Trophoblast cell (in vitro differentiated cells and primary cell): ENCODE measurements at places on chromosomes 16 and 17.
A peak's percentile ranks its signal among the peaks of the same experiment; 100 is the strongest.

GRCh38 chr16:85365120-85365519 is 248.0 kb upstream of the GSE1 start:
- peak; percentile 27 for DNase-seq

- no peak for DNase-seq
Measured at GRCh38 chr16:61763013-61763412, 273.2 kb downstream of the CDH8 start.

GRCh38 chr17:80803451-80804428 is 187.9 kb upstream of the CHMP6 start:
- no peak for DNase-seq

- no peak for DNase-seq
Measured at GRCh38 chr16:67015313-67015731, 13.6 kb upstream of the CBFB start.

DNA sequence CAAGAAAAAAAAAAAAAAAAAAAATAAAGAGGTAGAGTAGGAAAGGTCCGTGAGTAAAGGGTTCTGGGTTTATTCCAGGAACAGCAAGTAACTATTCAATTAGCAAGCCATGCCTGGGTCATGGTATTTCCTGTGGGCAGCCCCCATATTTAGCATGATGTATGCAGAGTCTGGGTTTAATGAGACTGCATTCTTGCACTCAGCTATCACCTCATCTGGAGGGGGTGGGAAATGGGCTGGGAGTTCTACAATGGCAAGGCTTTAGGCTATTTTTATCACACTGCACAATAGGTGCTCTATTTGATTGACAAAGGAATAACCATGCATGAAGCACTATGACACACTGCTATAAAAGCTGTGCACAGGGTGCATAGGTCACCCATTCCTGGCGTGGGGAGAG is 104.0 kb upstream of the CCL2 start:
- no peak for DNase-seq

DNA sequence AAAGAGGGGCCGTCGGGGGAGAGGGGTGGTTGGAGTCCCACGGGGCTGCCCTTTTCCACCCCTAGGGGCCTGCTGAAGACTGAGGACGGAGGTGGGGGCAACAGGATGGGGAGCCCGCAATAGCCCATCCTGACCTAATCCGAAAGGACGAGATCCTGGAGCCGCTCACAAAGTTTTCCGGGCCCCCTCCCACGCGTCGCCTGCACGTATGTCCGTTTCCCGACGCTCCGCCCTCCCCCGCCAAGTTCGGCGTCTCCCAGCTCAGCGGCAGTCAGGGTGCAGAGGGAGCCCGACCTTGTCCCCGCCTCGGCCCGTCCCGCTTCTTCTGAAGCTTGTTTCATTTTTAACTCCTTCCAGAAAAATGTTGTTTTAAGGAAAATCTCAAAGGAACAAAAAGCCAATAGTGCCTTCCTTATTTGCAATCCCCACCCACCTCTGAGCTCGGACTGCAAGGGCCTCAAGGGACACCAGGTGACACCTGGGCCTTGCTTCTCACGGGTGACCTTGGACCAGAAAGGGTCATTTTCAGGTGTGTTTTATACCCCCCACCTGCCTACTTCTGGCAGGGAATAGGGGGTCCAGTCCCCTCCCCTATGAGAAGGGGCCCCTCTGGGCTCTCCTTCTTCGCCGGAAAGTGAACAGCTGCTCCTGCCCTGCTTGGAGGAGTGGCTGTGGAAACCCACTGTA is 3.4 kb upstream of the ZNF423 start:
- peak; percentile 25 for DNase-seq

DNA sequence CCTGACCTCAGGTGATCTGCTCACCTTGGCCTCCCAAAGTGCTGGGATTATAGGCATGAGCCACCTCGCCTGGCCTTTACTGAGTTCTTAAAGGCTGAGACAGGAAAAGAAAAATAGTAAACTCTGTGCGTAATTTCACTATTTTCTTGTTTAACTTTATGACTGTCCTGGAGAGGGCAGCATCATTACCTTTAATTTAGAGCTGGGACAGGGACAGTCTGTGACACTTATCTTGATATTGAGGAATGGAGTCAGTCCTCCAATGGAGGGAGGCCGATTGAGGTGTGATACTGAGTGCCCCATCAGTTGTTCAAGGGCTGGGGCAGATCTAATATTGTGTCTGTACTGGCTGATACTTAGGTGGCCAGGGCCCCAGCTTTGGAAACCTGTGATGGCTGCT is 21.5 kb upstream of the SPN start:
- no peak for DNase-seq

GRCh38 chr16:87216148-87216840 is 100.9 kb downstream of the C16orf95 start:
- DNase-seq = no peak

DNA sequence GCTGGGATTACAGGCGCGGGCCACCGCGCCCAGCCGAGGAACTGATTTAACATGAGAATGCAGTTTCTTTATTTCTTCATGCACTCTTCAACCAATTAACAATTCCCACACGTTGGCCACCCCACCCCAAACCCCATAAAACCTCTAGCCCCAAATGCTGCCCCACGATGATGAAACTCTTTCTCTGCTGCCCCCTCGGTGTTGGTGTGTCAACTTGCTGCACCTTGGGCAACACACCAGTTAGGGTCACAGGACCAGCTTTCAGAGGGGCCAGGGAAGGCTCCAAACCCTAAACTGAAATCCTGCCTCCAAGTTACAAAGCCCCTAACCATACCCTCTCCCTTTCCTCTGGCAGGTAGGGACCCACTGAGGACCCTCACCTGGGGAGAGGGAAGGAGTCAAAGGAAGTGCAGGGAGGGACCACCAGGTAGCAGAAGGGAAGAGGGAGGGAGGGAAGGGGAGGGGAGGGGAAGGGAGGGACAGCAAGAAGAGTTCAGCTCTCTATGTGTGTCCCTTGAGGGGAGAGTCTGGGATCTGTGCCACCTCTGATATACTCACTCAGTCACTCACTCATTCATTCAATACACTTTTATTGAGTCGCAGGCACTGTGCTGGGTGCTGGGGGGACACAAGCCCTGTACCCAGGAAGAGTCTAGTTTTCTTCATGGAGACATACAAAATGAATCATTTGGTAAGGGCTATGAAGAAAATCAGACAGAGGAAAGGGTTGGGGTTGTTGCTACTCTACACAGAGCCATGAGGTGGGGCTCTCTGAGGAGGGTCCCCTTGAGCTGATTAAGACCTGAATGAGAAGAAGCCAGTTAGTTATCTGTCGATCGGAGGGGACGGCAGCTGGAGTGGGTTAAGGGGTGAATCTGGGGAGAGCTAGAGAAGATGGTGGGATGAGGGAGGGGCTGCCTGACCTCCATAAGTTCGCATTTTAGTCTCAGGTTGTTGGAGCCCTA is 3.9 kb downstream of the PLXDC1 start:
- DNase-seq = no peak

- no peak for DNase-seq
Measured at GRCh38 chr16:1638757-1639156, 26.6 kb downstream of the CRAMP1 start.

GRCh38 chr16:48628359-48628985 is 18.5 kb upstream of the N4BP1 start:
- no peak for DNase-seq

GRCh38 chr16:80731915-80732314 is 72.5 kb downstream of the CDYL2 start:
- no peak for DNase-seq

GRCh38 chr16:27383556-27384243 is 18.3 kb upstream of the IL21R start:
- DNase-seq = no peak

GRCh38 chr16:57127037-57127763 is 34.8 kb downstream of the CPNE2 start:
- no peak for DNase-seq

DNA sequence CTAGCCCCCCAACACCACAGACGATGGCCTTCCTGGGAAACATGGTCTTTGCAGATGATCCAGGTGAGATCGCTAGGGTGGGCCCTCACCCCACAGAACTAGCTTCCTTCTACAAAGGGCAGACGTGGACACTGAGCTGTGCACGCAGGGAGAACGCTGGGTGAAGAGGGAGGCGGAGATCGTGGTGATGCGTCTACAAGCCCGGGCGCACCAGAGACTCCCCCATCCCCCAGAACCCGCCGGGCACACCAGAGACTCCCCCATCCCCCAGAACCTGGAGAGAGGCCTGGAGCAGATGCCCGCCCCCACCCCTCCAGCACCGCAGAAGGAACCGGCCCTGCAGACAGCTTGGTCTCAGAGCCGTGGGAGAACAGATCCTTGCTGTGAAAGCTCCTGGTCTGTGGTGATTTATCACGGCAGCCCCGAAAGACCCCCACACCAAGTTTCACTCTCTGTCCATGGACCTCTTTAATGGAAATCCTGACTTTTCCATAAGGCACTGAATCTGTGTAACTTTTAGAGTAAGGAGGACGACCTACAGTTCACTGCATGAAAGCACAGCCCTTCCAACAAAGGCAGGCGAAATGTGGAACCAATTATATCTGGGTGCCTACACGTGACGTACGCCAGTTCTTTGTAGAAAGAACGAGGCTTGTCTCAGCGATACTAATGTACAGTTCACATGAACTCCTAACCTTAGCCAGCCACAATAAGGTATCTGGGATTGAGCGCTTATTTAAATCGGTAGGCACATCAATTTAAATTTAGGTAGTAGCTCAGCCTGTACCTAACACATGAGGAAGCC is 88.5 kb downstream of the ANKRD11 start:
- no peak for DNase-seq
